ENCODE measurements at places on chromosomes 12 and 14.

DNA sequence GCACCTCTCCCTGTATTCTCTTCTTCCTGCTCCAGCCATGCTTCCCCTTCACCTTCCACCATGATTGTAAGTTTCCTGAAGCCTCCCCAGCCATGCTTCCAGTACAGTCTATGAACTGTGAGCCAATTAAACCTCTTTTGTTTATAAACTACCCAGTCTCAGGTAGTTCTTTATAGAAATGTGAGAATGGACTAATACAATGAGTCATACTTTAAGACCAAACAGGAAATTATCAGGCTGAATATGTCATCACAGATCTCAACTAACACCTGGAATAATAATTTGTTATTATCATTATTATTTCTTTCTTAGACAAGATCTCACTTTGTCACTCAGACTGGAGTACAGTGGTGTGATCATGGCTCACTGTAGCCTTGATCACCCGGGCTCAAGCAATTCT lies 85.4 kb downstream of the KCNMB4 start:
- DNase-seq = no peak

GRCh38 chr12:124328636-124329035 lies 33.7 kb downstream of the RFLNA start:
- DNase-seq = no peak

GRCh38 chr14:100582496-100583165 lies 4.6 kb downstream of the BEGAIN start:
- no peak for DNase-seq

DNA sequence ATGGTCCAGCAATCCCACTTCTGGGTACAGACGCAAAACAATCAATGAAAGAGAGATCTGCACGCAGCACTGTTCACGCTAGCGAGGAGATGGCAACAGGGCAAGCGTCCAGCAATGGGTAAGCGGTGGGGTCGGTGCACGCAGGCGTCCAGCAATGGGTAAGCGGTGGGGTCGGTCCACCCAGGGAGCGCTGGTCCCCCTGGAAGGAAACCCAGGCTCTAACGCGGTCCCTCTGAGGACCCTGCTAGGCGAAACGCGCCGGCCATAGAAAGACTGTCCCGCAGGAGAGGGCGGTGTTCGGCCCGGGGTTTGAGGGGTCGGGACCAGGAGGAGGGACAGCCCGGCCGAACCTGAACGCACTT lies 618 bp upstream of the PGAM5 start:
- no peak for DNase-seq

DNA sequence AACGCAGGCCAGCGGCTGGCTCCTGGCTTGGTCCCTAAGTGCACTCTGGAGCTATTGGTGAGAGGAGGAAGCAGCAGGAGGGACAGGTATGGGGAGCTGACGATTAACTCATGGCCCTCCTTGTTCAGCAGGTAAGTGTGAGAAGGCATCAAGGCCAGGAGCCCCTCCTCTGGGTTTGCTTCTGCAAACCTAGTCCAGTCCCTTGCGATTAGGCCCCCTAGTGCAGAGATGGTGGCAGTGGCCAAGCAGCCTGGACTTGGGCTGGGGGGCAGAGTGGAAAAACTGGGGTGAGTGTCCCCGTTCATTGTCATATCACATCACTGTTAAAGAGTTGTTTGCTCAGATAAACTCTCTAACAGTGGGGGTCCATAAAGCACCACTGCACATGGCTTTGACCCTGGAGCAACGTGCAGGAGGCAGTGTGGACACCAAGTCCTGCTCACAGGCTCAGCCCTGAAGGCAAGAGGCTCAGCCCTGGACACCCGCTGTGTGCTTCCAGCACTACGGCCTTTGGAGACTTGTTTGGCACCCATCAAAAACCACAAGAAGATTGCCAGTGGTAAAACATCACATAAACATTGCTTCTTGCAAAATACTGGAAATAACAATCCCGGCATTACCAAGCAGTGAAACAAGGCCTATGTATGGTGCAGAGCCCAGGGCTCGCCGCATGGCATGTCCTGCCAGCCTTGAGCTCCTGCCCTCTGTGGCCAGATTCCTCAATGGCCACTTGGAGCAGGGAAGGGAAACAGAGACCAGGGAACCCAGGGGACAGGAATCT lies 184.3 kb upstream of the RTL1 start:
- peak; percentile 9 for DNase-seq

DNA sequence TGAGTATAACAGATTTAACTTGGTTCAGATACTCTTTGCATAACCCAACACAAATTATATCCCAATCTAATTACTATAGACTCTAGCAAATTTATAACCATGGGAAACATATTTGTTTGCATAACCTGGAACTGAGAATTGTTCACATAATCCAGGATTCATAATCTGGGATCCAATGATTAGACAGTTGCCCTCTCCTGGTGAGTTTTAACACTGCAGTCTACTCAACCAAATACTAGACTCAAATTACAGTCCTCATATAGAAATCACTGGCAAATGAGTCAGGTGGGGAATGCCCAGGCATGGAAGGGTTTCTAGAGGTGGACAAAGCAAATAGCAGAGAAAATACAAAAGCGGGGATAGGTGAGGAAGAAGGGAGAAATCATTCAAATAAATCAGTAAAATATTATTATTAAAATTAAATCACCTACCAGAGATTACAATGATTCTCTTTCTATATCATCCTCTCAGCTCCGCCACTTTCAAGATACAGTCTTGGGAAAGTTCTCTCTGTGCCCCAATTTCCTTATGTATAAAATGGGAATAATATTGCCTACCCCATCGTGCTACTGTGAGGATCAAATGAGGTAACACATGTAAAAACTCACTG lies 9.4 kb downstream of the GCH1 start:
- peak; percentile 36 for DNase-seq

- no peak for DNase-seq
Observed at GRCh38 chr14:53278602-53279506, 125.7 kb upstream of the DDHD1 start.

DNA sequence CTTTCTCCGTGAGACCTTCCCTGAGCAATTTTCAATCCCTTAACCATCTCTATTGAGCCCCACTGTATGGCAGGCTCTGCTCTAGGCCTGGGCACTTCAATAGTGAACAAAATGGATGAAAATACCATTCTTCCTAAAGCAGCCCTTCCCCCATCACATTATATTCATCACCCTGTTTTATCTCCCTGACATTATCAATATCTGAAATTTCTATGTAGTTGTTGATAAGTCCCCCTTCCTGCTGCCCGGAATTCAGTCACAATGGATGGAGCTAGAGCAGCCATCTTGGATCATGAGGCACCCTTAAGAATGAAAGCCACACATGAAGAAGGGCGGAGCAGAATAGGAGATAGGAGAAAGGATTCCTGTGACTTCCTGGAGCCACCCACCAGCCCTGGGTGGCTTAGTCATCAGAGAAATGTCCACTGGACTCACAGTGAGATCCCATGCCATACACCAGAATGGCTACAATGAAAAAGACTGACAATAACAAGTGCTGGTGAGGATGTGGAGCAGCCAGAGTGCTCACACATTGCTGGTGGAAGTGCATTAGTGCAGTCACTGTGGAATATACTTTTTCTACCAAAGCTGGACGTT lies 33.9 kb downstream of the SCARB1 start:
- DNase-seq = no peak

GRCh38 chr12:108425238-108425795 lies 86.2 kb upstream of the CMKLR1 start:
- DNase-seq = no peak

- DNase-seq = no peak
Observed at GRCh38 chr12:121514184-121514742, 66.6 kb downstream of the KDM2B start.

- DNase-seq = no peak
Observed at GRCh38 chr12:4745249-4745648, 25.0 kb downstream of the GALNT8 start.

DNA sequence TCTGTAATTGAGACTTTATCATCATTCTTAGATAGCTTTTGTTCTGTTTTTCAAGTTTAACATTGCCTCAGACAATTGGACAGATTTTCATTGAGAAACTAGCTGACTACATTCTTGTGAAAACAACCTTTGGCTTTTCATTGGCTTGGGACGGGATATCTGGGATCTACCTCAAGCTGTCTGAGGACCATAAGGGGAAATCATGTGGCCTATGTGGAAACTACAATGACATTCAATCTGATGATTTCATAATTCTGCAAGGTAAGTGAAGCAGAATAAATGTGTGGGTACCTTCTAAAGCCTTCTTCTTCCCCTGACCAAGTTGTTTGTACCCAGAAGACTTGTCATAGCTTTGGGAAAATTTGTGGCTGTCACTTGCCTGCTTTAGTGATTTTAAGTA lies 133.5 kb downstream of the OTOGL start:
- no peak for DNase-seq

DNA sequence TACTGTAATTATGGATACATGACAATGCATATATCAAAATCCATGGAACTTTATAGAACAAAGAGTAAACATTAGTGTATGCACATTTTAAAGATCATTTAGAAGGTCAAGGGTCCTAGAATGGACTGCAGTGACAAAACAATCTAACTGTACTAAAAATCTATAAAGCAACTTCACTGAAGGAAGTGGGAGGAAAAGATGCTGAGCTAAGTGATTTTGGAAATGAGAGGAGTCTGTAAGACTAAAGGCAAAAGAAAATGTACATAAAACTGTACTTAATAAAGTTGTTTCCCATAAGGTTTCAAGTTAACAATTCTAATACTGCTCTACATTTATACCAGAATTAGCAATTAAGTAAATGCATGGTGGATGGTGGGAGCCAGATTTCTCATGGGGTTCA lies 46.9 kb upstream of the HIF1A start:
- DNase-seq = no peak

DNA sequence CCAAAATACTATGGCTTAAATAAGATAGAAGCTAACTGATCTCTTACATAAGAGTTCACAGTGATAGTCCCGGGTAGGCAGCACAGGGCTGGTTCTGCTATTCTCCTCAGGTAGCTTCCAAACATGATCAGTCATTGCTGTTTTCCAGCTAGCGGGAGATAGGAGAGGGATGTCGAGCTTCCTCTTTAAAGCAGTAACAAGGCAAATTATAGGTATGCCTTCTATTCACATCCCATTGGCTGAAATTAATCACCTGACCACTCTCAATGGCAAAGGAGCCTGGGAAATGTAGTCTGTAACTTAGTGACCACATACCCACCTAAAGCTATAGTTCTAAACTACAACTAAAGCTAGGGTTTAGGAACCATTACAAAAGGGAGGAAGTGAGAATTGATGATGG lies 34.5 kb upstream of the VRK1 start:
- DNase-seq = peak; percentile 17
